ENCODE measurements at places on chromosomes 6 and 20.
A peak's percentile ranks its signal among the peaks of the same experiment; 100 is the strongest.

GRCh38 chr6:113331021-113331420 is 526.1 kb upstream of the MARCKS start:
- DNase-seq = no peak

DNA sequence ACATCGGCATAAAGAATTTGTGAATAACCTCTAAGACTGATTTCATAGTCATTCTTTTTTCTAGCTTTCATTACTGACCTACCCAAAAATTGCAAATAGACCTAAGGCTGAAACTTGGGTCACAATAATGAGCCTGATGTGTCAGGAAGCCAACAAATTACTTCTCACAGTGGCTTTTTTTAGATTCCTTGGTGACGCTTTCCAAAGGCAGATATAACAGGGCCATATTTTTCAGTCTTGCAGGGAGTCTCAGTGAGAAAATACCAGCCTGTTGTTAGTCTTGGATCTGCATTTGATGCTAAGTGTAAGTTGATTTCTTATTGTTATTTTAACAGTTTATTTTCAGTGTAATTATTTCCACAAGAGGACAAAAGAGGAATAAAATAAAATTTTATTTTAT is 179.7 kb downstream of the KHDC1L start:
- no peak for DNase-seq

- DNase-seq = no peak
Measured at GRCh38 chr6:117568831-117569410, 33.4 kb downstream of the GOPC start.

DNA sequence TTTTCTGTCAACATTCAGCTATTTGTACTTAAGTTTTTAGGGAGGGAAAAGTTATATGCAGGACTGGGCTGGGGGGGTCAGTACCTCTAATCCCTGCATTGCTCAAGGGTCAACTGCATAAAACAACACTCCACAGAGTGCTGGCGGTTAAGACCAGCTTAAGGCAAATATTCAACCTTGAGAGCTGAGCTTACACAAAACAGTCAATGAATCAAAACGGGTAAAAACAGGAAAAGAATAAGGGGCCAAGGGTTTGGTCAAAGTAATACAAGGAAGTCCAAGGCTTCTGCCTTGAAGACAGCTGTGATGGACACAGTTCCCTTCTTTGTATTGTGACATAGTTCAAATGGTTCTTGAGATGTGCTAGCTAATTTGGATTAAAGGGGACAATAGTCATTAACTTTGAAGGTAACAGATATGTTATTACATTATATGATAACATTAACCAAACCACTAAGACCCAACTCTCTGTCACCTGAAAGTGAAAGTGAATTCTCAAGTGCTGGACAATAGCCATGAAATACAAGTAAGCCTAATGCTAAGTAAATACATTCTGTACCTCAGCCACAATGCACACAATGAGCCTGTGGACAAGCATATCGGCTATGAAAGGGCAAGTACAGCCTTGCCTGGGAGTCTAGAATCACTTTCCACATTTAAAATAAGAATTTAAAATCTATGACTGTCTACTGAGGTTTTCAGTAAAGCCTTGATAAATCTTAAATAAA is 106.8 kb downstream of the PDE10A start:
- no peak for DNase-seq

DNA sequence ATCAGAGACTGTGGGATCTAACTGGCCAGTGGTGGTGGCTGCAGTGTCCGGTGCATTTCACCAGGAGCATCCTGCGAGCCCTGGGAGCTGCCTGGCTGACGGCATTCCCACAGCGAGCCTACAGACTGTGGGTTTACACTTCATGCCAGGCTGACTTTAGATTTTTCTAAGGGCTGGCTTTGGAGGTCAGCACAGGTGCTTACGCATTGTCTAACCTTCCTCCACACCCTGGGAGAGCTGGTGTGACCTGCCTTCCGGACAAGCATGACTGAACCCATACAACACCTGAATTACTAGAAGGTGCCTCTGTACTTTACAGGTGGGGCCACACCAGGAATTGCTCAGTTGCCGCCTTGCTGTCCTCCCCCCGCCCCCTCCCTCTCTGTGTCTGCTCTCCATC is 96.2 kb downstream of the RREB1 start:
- no peak for DNase-seq

- peak; percentile 37 for DNase-seq
Measured at GRCh38 chr6:15184441-15184861, 61.4 kb upstream of the JARID2 start.

GRCh38 chr20:38724626-38725147 is 401 bp downstream of the SLC32A1 start:
- no peak for DNase-seq

DNA sequence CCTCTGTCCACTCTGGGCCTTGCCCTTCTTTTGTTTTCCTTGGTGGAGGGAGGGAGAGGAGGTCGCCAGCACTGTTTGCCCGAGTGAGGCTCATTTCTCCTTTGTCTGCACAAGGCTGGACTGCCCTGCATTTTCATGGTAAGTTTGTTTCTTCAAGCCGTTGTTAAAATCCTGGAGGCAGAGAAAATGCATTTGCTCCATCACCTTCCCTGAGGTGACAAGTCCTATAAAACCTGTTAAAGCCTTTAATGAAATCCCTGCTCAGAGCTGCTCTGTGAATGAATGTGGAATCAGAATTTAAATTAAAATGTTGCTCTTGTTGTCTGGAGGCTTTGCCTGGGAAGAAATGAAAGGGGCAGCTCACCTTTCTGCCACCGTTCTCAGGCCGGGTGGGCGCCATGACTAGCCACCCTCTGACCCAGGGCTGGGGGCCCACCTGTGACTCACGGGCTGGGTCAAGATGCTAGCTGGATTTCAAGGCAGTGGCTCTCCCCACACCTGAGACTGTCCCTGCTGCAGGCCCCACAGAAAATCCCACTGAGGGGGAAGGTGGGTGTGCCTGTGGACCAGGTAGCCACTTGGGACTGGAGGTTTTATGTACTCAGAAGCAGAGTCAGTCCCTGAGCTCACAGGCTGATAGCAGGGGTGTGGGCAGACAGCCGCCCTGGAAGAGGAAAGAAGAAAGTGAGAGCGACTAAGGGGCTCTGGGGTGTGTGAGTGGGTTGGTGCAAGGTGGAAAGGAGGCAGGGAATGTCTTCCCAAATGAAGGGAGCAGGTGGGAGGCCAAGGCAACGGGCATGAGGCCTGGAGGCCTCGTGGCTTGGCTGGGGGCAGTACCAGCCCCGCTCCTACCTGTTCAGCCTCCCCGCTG is 24.0 kb upstream of the MYT1 start:
- DNase-seq = no peak

GRCh38 chr6:113068570-113068969 is 721.4 kb downstream of the RFPL4B start:
- no peak for DNase-seq

All from activated CD4-positive, alpha-beta T cell treated with anti-CD3 and anti-CD28 coated beads, Interleukin-2, amount 50 U/mL, for 48 hours (primary cell).